ENCODE measurements at places on chromosomes 12 and 14.

GRCh38 chr14:91374879-91375702 is 42.5 kb downstream of the CCDC88C start:
- no peak for DNase-seq

- no peak for DNase-seq
Observed at GRCh38 chr12:11894890-11895289, 175.8 kb upstream of the BCL2L14 start.

DNA sequence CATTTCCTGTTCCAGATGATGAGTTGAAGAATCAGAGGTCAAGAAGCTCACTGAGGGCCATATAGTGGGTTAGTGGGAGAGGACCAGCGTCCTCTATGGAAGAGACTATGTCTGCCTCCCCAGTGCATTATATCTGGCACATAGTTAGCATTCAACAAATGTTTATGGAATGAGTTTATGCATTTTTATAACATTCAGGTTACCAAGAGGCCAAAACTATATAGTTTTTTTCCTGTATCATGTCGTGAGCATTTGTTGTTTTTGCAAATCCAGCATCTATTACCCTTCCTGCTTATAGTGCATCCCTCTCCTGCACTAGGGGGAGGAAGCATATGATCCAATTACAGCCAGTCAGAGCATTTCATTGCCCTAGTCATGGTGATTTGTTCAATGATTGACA is 60.6 kb downstream of the SUDS3 start:
- DNase-seq: no peak

GRCh38 chr12:111596985-111597830 is 1.9 kb downstream of the ATXN2 start:
- DNase-seq: no peak

- DNase-seq: peak; percentile 55
Observed at GRCh38 chr12:107402041-107403022, 283.3 kb upstream of the PWP1 start.

- no peak for DNase-seq
Observed at GRCh38 chr12:5222011-5222461, 178.4 kb downstream of the KCNA5 start.

DNA sequence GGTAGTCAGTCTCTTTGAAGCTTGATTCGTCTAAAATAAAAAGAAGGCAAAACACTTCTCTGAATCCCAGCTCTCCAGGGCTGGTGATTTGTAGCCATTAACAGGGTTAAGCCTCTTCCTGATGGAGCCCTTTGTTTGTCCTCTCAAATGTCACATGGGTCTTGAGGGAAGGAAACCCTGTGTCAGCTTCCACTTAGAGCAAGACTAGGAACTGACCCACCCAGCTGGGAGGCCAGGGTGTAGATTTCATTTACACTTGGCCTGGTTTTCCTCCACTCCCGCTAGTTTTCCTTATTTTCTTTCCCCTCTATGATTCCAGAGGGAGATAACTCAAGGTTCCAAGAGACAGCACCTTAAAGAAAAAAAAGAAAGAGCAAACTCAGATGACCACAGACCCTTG is 230.5 kb upstream of the EGLN3 start:
- no peak for DNase-seq

- no peak for DNase-seq
Observed at GRCh38 chr12:109264095-109264942, 44.8 kb downstream of the FOXN4 start.

GRCh38 chr14:96275177-96276112 is 19.4 kb downstream of the BDKRB1 start:
- DNase-seq: peak; percentile 43

DNA sequence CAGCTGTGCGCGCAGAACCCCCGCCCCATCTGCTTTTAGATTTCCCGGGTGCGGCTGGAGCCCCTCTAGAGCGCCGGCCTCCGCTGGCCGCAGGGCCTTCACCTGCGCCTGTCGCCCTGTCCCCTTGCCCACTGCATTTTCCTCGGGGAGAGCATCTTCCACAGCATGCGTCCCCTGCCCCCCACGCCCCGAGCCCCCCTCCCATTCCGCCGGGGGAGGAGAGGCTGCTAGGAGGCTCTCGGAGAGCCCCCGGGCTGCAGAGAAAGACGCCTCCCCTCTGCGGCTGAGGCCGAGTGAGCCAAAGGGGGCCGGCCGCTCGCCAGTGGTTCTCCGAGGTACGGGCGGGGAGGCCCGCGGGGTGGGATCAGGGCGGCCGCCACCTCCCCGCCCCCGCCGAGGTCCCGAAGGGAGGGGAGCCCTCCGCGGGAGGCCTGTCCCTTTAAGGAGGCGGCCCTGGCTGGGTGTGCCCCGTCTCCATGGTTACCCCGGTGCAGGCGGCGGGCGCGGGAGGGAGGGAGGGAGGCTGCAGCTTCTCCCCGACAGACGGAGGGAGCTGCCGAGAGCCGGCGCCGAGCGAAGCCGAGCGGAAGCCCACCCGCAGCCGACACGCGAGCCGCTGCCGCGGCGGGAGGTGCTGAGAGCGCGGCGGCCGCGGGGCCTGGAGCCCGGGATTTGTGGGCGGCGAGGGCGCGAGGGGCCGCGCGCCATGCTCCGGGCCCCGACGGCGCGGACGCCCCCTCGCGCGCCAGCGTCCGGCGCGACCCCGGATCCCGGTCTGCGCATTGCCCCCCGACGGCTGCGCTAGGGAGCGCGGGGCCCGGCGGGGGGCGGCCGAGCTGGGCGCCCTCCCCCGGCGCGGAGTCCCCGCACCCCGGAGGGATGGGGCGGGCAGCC is at the start of gene KCNH3:
KCNH3 (plus strand) TSS at position 521 of the 894 bp plus-strand sequence. CDS start 387 bp downstream, outside the sequence.
- DNase-seq: peak; percentile 5

DNA sequence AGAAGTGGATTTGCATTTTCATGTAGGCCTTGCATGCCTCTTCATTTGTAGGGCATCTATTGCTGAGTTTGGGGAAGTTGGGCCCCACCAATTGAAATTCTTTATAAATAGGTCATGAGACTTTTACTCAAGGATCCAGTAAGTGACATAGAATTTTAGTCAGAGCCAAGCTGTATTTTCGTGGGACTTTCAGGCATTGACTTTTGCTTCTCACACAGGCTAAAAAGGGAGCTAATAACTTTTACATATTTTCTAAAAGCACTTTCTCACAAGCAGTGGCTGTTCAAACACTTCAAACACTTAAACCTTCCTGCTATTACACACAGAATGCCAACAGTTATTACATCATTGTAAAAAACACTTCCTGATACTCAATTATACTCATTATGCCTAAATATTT is 260.5 kb downstream of the MSRB3 start:
- no peak for DNase-seq

GRCh38 chr14:72418806-72419205 is 475.1 kb downstream of the DPF3 start:
- DNase-seq: no peak

- no peak for DNase-seq
Observed at GRCh38 chr12:12731785-12732184, 14.6 kb downstream of the CDKN1B start.

DNA sequence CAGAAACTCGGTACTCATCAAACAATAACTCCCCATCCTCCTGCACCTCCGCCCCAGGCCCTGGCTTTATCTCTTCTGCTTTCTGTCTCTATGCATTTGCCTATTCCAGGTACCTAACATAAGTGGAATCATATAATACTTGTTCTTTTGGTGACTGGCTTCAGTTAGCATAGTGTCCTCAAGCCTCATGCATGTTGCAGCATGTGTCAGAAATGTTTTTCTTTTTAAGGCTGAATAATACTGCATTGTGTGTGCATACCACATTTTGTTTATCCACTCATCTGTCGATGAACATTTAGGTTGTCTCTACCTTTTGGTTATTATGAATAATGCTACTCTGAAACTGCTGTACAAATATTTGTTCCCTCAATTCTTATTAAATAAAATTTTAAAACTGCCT is 117.1 kb downstream of the KICS2 start:
- no peak for DNase-seq

DNA sequence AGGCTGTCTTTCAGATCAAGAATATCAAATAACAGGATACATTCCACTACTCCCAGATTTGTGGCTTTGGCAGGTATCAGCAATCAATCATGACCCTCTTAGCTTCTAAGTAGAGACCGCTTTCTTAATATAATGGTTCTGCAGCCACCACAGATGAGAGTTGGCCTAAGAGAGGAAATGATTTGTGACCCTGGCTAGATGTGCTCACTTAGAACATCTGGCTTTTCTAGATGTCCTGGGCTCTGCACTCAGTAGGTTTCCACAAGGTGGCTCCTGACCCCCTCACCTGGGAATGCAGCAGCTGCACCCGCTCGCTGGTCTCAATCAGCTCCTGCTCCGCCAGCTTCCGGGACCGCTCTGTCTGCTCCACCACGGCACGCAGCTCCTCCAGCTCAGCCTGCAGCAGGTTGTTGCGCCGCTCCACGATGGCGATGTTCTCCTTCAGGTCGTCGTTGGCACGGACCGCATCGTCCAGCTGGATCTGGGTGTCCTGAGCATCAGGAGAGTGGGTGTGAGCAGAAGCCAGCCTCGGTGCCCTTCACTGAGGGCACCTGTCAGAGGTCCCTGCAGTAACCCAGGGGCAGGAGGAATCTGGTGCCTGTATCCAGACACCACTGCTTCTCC is 8.9 kb downstream of the CMTM5 start:
- no peak for DNase-seq

- DNase-seq: no peak
Observed at GRCh38 chr14:106633721-106634120, 1107.3 kb downstream of the TMEM121 start.

GRCh38 chr12:74959657-74960056 is 250.0 kb downstream of the KCNC2 start:
- no peak for DNase-seq

GRCh38 chr12:65276916-65277530 is 1.5 kb upstream of the MSRB3 start:
- no peak for DNase-seq

GRCh38 chr14:68543516-68543915 is 249.4 kb downstream of the ZFP36L1 start:
- DNase-seq: no peak

- DNase-seq: no peak
Observed at GRCh38 chr14:93305725-93306418, 27.0 kb downstream of the BTBD7 start.

GRCh38 chr14:61461808-61462275 is 140.5 kb downstream of the PRKCH start:
- DNase-seq: peak; percentile 70

- DNase-seq: peak; percentile 87
Observed at GRCh38 chr14:58805605-58806409, 168.0 kb downstream of the DACT1 start.

GRCh38 chr12:4830556-4831210 is 79.0 kb upstream of the KCNA1 start:
- DNase-seq: no peak

DNA sequence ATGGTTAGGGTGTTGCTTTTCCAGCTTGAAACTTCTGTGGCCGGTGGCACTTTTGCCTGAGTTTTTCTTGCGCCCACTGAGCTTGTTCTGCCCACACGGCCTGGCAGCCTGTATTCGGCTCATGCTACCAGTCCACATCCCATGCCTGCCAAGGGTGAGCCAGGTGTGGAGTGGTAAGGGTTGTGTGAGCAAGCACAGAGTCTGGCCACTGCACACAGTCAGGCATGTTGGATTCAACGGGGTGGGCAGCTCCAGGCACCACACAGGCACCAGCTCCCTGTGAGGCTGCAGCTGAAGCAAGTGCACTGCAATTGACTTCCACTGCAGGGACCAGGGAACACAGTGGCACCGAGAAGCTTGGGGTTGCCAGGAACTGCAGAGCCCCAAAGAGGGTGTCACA is 18.8 kb upstream of the NTS start:
- DNase-seq: no peak

GRCh38 chr12:62319058-62319457 is 58.9 kb downstream of the USP15 start:
- no peak for DNase-seq

DNA sequence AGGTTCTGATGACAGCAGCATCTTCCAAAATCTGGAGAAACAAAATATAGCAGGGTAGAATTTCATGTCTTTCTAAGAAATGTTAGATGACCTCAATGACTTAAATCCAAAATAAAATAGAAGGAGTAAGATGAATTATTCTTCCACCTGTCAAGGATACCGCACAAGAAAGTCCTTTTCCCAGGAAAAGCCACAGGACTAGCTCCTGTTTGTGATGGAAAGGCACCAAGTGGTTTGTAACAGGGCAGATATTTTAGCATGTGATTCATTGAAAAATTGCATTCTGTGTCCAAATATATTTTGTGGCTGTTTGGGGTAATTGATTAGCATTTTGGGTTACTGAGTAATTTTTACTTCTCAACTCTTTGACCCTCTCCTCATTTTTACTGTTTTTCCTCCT is 2.7 kb downstream of the CD163L1 start:
- no peak for DNase-seq

- DNase-seq: peak; percentile 6
Observed at GRCh38 chr12:42372154-42372791, 46.3 kb downstream of the PPHLN1 start.

- DNase-seq: no peak
Observed at GRCh38 chr12:124247331-124247730, 47.6 kb upstream of the RFLNA start.

- DNase-seq: no peak
Observed at GRCh38 chr12:123868791-123869190, 103.8 kb downstream of the CCDC92 start.

DNA sequence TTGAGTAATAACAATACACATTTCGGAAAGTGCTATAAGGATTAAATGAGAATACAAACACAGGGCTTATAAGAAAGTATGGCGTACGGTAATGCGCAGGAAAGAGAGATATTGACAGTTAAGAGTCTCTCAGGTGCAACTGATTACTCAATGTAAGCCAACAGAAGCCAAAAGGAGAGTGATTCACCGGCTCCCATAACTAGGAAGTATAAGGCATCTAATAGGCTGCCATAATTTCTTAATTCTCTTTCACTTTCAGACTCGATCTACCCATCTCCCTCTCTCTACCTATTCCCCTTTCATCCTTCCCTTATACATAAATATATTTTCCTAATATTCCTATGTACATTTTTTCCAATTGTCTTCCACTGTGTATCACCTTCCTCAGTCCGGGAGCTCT is 90.0 kb downstream of the MDGA2 start:
- no peak for DNase-seq

GRCh38 chr12:42019746-42020145 is 124.9 kb downstream of the GXYLT1 start:
- DNase-seq: no peak

DNA sequence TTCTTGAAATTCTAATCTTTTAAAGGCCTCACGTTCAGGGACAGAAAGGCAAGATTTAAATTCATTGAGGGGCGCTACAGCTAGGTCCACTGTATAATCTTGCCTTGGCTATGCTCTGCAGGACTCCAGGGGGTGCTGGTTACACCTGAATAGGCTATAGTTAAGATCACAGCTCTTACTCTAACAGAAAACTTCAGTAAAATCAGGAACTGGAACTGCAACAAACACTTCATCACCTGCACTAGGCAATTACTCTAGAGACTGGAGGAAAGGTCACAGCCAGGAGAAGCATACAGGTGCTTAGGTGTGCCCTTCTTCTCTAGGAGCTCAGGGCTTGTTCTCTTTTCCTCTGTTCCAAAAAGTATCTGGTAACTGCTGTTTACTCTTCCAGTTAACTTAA is 20.9 kb downstream of the SLCO1C1 start:
- DNase-seq: no peak

DNA sequence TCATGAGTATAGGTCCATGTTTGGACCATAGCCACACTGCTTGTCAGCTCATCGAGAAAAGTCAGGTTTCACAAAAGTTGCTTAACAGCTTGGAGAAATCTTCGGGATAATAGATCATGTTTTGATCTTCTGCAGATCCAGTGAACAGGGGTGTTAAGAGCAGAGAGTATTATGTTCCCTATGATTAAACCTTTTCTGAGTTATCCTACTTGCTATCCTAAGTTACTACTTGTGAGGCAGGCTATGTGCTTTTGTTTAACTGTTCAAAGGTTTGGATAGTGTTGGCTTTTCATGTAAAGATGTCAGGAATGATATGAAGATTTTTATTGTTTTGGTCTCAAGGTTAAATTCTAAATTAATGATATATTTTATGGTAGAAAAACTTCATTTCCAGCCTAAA is 11.1 kb downstream of the NAA30 start:
- DNase-seq: no peak

Measured in astrocyte of the cerebellum (primary cell).